Aorta (tissue), 5 donors: ENCODE measurements at places on chromosomes 5 and 9. TPM values are rescaled to one million over a fixed set of nuclear protein-coding genes. Genes with fewer than 3 reads are reported as not detected.

DNA sequence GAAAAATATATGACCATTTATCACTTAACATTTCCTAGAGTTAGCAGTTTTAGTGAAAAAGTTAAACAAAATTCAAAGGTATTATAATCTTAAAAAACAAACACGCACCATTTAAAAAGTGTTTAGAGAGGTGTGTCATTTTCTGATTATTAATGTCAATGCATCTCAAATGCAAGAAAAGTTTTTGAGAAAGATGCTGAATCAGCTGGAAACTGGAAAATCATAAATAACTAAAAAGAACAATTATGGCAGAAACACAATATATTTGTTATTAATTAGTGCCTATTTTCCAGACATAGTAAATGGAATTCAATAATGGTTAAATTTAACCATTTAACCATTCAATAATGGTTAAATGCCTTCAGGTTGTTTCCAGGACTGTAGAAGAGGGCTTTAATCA, 64.9 kb downstream of the RICTOR start:
- DNase-seq: no peak

The PCDHGC4 gene
- 6.1 TPM for total RNA-seq

GRCh38 chr5:589588-589987, 22.6 kb upstream of the CEP72 start:
- DNase-seq: no peak

DNA sequence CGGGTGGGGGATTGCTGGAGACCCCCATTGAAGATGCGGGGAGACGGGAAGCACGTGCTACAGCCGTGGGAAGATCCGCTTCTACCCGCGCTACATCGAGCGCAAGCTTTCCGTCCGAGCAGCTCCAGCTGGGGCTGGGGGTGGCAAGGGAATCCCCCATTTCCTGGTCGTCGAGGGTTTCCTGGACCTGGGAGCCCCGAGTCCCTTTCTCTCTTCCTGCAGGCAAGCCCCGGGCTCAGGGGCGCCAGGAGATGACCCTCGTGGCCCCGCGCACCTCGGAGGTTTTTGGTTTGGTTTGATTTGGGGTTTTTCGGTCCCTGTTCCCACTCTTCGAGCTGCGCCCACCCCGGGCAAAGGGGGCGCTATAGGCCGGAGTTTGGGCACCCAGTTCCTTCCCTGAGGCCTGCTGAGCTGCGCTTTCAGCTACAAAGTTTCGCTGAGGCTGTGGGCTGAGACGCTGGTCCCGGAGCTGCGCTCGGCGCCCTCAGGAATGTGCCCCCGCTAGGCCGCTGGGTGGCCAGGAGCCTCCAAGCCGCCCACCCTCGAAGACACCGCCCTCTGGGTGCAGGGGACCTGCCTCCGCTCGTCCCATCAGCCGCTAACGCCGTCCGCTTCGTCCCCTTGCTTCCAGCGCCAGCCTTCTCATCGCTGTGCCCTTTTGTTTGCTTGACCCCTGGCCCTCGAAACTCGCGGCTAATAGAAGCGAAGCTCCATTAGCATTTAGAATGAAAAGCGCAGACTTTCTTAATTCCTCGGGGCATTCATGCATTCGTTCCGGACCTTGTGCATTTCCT, 2.9 kb downstream of the NR4A3 start:
- DNase-seq: peak; percentile 67

GRCh38 chr9:99294850-99295461, 72.9 kb downstream of the SEC61B start:
- no peak for DNase-seq

- no peak for DNase-seq
These were observed 681 bp upstream of the ETF1 start for GRCh38 chr5:138543730-138544104.

DNA sequence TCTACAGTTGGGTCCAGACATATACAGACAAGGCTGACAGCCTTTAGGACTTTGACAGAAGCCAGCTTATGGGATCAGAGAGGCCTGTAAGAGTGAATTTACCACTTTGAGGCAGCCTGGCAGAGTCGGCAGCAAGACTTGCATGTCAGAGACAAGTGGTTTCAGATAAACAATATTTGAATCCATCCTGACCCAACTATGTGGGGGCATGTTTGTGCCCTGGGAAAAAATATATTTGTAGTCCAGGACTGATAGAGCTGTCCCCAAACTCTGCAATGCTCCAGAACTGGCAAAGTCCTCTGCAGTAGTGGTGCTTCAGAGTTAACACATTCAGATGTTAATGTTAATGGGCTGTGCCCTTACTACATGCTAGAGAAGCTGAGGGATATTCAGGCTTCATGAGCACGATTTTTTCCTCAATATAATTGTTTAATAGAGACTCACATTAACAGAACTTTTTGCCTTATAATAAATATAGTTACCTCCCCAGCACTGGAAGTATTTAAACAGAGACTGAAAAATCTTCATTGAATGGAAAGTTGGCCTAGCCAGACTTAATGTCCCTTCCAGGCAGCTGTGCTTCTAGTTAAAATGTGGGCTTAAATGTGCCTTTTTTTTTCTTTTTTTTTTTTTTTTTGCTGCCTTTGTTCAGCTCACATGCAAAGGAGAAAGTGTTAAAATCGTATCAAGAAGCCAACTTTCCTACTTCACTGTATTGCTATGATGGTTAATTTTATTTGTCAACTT, 42.9 kb downstream of the FEM1C start:
- DNase-seq: no peak

GRCh38 chr9:87109231-87109631, 161.9 kb upstream of the GAS1 start:
- no peak for DNase-seq

The SLC25A51 gene
- total RNA-seq: 24.3 TPM

The FBP2 gene
- not detected for total RNA-seq

- DNase-seq: no peak
These were observed 101.3 kb downstream of the SH3TC2 start for GRCh38 chr5:148961261-148962199.

GRCh38 chr5:157069949-157070348, 11.0 kb upstream of the HAVCR1 start:
- DNase-seq: no peak

GRCh38 chr5:88940713-88941112, 57.7 kb upstream of the MEF2C start:
- DNase-seq: no peak

DNA sequence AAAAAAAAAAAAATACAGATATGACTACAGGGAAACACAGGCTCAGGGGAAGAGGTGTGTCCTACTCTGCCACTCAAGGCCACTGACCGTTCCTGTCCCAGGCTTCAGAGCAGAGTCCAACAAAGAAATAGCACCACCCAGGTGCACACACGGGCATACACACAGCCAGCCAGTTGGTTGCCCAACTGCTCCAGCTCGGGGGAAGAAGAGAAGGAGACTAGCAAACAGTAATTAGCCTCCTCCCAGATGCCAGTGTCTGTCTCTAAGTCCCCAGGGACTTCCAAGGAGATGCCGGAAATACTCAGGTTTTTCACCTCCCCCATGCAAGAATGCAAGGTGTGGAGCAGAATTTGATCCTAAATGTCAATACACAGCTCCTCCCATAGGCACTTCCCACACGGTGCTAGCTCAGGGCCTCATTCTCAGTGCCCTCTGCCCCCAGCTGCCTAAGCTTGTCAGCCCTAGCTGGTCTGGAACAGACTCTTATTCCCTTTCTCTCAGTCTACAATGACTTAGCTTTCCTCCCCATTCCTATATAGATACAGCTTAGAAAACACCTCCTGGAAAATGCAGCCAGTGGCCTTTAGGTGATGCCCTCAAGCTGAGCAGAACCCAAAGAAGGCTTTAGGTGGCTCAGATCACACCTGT, 1.7 kb downstream of the MYORG start:
- no peak for DNase-seq

The UNC13B gene
- 30.6 TPM for total RNA-seq

GRCh38 chr9:101453776-101454570, 18.4 kb upstream of the ALDOB start:
- no peak for DNase-seq

GRCh38 chr5:133938039-133938821, 30.2 kb downstream of the C5orf15 start:
- DNase-seq: peak; percentile 30

GRCh38 chr9:35903049-35903448, 3.0 kb upstream of the HRCT1 start:
- no peak for DNase-seq

DNA sequence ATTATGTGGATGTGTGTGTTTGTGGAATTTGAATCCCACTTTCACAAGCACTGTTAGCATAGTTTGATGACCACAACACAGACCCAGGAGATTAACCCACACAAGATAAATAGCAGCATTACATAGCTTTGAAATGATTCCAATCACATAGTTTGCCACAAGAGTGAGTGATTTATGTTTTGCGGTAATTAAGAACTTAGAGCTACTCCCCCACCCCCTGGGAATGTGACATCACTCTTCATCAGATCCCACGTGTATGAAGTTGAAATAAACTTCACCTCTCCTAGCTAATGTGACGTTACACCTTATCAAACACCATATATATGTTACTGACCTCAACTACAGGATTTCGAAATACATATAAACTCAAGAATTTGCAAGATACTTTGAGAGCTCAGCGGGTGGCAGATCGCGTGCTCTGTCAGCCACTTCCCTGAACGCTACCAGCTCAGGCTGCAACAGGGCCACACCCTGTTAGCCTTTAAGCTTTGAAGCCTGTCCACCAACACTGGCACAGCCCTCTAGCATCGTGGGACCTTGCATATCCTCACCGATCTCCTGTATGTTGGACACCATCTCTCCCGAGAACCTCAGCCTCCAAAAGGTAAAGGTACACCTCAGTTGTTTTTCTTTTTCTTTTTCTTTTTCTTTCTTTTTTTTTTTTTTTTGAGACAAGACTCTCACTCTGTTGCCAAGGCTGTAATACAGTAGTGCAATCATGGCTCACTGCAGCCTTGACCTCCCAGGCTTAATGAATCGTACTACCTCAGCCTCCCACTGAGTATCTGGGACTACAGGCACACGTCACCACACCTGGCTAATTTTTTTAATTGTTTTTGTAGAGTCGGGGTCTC, 1.7 kb upstream of the AGTPBP1 start:
- no peak for DNase-seq

GRCh38 chr9:15843316-15843715, 290.5 kb downstream of the CCDC171 start:
- DNase-seq: no peak

DNA sequence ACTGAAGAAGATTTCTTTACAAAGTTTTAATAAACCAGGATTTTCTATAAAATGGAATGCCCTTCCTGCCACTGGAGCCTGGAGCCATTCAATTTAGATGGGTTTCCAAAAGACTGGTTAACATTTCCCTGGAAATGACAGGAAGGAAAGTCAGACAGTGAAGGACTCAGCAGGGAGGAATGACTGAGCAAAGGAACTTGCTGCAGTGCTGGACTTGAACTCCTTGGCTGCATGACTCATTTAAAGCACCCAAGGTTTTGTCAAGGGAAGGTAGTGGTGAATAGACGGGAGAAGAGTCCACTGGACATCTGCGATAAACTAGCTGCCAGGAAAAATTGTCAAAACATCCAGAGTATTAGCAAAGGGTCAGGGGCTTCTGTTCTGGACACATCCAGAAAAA, 163.8 kb upstream of the SLC28A3 start:
- DNase-seq: no peak

DNA sequence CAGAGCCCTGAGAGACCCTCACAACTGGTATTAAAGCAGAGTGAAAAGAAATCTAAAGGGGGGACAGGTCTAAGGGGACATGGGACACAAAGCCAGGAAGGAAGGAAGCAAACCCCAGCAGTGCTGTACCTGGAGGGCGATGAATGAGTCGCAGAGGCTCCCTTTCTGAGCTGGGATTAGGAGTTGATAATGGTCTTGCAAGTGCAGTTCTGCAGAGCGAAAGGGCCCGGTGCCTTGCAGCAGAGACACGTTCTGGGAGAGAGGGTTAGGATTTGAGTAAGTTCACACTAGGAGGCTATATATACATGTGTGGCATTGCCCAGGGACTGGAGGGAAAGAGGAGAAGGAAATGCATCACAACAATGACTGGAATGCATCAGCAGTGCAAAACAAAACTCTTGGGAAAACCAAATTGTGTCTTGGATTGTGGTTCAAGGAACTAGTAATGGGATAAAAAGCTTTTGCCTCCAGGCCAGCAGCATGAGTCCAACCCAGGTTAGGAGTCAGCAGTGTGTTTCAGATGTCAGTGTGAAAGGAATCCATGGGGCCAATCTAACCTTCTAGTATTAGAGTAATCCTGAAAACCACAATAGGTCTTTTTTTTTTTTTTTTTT, 38.8 kb upstream of the LIFR start:
- DNase-seq: no peak

The CLK4 gene
- 39.5 TPM for total RNA-seq

DNA sequence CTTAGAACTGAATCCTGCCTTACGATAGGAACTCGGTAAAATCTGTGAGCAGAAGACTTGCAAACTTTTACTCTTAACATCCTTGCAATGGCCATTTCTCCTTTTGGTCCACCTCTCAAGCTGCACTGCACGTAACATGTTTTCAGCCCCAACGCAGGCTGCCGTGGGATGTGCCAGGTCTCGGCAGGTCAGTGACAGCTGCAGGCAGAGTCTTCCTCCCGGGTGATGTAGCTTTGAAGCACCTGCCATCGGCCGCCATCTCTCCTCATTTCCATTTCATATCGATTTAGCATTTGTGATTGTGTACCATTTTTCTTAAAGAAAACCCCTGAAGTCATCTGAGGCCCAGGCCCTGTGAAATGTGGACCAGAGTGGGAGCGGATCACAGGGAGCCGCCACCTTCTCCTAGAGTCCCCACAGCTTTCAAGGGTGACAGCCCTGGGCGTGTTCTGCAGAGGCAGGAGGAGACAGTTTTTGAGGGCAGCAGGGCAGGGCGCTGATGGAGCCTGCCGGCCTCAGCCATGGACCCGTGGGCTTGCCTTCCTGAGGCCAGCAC, 25.8 kb upstream of the LPCAT1 start:
- no peak for DNase-seq

DNA sequence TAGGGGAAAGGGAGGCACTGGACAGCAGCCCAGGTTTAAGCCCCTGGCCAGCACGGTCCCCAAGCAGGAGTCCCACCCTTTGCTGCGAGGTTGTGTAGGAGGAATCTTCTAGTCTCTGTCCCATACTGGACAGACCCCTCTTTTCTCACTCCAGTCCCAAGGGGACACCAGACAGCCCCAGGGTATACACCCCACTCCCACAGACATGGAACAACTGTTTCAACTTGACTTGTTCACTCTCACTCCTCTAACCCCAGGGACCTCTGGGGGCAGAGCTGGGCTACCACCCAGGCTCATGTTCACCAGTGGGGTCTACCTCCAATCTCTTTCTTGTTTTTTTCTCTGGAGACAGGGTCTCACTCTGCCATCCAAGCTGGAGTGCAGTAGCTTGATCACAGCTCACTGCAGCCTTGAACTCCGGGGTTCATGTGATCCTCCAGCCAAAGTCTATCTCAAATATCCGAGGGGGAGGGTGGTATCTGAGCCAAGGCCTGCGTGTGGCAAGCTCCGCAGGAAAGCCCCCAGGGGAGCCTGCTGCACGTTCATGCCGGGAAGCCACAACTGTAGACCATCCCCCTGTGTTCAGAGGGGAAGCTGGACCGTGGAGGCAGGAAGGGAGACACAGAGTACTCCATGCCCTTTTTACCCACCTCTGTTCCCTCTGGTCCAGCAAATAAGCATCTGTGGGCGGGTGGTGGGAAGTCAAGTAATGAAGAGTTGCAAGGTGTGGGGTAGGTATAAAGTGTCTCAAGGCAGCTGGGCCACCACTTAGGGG, 1.8 kb downstream of the PTGES2 start:
- peak; percentile 44 for DNase-seq
